ENCODE measurements at places on chromosomes 2 and 18. TPM values are rescaled to one million over a fixed set of nuclear protein-coding genes. Genes with fewer than 3 reads are reported as not detected.

The CFAP65 gene
- not detected for total RNA-seq

The COL6A3 gene
- total RNA-seq = 0.53 TPM

The ROCK2 gene
- total RNA-seq = 22.3 TPM

The ALPP gene
- total RNA-seq = not detected

The CREG2 gene
- total RNA-seq = not detected

The CRYBA2 gene
- total RNA-seq = not detected

The SNTG2 gene
- 1.6 TPM for total RNA-seq

The FBXO15 gene
- total RNA-seq = 0.23 TPM

The CYS1 gene
- 0.75 TPM for total RNA-seq

The REG3G gene
- total RNA-seq = not detected

The TNFAIP6 gene
- total RNA-seq = not detected

The DSG4 gene
- not detected for total RNA-seq

The ELOA2 gene
- not detected for total RNA-seq

The LCT gene
- total RNA-seq = 0.56 TPM

The DLX2 gene
- total RNA-seq = 0.12 TPM

The NIF3L1 gene
- 28.3 TPM for total RNA-seq

The TEX44 gene
- total RNA-seq = not detected

The TLX2 gene
- 0.82 TPM for total RNA-seq

The GKN1 gene
- total RNA-seq = not detected

The ATL2 gene
- 55.5 TPM for total RNA-seq

The DES gene
- not detected for total RNA-seq

The GPR39 gene
- not detected for total RNA-seq

The ST6GAL2 gene
- not detected for total RNA-seq

The CYB5A gene
- 27.1 TPM for total RNA-seq

The CYTIP gene
- 231 TPM for total RNA-seq

The ANKRD62 gene
- not detected for total RNA-seq

The MERTK gene
- total RNA-seq = 0.09 TPM

The NOSTRIN gene
- total RNA-seq = not detected

The CIDEA gene
- total RNA-seq = not detected

The IL36RN gene
- total RNA-seq = not detected

The TUBA3E gene
- total RNA-seq = not detected

The RSAD2 gene
- total RNA-seq = 183 TPM

The CKAP2L gene
- total RNA-seq = 68.8 TPM

The ZRANB3 gene
- 7.6 TPM for total RNA-seq

Measured in activated CD8-positive, alpha-beta memory T cell treated with anti-CD3 and anti-CD28 coated beads, Interleukin-2, amount 10 ng/mL, durations not matched to agents 7 days and 5 days (primary cell).